ENCODE measurements at places on chromosomes 4 and X.
A peak's percentile ranks its signal among the peaks of the same experiment; 100 is the strongest.

DNA sequence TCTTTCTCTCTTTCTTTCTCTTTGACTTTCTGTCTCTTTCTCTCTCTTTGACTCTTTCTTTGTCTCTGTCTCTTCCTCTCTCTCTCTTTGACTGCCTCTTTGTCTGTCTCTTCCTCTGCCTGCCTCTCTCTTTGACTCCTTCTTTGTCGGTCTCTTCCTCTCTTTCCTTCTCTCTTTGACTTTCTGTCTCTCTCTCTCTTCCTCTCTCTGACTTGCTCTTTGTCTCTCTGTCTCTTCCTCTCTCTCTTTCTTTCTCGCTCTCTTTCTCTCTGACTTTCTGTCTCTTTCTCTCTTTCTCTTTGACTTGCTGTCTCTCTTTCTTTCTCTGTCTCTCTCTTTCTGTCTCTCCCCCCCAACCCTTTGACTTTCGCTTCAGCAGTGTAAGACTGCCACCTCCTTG is 36.4 kb upstream of the OGT start:
- DNase-seq: no peak

GRCh38 chr4:124948976-124949597 is 236.6 kb upstream of the ANKRD50 start:
- DNase-seq: no peak

- DNase-seq: no peak
Measured at GRCh38 chr4:71107726-71108125, 114.3 kb downstream of the DCK start.

- DNase-seq: no peak
Measured at GRCh38 chrX:20521222-20521621, 254.5 kb upstream of the RPS6KA3 start.

- no peak for DNase-seq
Measured at GRCh38 chr4:4864443-4864939, 5.0 kb downstream of the MSX1 start.

- no peak for DNase-seq
Measured at GRCh38 chrX:28591542-28591941, 4.3 kb downstream of the IL1RAPL1 start.

DNA sequence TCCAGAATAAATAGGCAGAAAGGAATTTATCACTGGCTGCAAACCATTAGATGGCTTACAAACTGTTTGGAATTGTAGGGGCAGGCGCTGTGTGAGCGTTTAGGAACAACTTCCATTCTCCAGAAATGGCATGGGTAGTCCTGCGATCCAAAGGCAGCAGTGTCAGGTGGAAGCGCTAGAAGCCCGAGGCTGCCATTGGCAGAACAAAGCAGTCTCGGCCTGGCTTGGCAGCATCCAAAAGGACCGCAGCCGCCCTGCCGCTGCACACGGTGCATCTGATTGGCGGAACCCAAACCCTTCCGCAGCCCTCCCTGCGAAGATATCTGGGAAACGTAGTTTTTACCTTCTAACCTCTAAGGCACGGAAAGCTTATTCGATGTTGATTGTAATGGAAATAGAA is 23.6 kb upstream of the YTHDC1 start:
- DNase-seq: peak; percentile 21

DNA sequence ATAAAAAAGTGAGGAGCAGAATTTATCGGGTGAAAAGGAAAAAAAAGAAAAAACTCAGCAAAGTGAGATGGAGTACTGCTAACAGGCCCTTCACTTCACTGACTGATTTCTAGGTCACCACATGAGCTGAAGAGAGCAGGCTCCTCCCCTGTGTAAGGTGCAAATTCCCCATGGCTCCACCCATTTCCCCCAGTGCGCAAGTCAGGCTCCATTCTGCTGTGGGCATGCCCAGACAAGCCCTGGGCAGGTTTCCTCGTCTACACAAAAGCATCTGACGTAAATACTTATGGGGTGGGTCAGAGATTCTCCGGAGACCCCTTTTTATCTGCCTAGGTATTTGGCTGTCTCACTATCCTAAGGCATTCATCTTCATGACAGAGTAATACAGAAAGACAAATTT is 157.9 kb downstream of the MAGEB5 start:
- DNase-seq: no peak

DNA sequence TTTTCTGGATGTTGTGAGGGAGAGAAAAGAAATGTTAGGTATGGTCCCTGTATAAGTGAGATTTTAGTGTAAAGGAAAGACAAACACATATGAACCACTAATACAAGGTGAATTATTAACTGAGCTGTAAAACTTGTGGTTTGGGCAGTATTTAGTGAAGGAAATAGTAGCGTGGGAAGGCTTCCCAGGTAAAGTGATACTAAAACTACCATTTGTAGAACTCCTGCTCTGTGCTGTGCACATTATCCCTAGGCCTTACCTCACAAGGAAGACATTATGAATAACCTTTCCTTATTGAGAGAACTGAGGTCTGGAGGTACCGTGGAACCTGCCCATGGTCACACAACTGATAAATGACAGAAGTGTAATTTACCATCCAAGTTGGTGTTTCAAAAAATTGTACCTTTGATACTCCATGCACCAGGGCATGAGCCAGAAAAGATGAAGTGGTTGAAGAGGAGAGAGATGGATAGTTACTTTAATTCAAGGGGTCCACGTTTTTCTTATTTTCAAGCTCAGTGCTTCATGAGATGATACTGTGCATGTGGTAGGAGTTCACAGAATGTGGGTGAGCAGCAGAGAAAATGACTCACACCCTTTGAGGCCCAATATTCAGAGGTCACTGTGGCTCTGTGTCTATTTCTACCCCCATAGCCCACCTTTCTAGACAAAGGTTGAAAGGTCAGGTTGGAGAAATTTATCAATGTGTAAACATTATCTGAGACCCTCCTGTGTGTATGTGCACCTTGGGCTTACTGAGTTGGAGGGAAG is 2.6 kb upstream of the VSIG4 start:
- no peak for DNase-seq

DNA sequence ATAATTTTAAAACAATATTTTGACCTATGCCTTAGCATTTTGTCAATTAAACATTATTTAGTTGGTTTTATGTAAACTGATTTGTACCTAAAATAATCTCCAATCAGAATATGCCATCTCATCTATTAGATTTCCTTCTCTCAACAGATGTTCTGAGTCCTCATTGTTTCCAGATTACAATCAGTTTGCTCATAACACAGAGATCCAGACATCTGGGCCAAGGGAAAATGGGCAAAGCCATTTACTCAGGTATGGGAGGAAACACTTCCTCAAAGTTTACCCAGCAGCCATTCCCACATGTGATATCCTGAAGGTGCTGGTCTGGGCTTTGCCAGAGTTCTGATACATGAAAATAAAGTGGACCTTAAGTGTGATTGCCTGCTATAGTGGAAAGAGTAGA is 217.9 kb upstream of the GPC4 start:
- no peak for DNase-seq

GRCh38 chrX:69215161-69215875 is 50.1 kb upstream of the PJA1 start:
- DNase-seq: no peak

GRCh38 chr4:145279122-145279960 is 99.0 kb upstream of the OTUD4 start:
- no peak for DNase-seq

DNA sequence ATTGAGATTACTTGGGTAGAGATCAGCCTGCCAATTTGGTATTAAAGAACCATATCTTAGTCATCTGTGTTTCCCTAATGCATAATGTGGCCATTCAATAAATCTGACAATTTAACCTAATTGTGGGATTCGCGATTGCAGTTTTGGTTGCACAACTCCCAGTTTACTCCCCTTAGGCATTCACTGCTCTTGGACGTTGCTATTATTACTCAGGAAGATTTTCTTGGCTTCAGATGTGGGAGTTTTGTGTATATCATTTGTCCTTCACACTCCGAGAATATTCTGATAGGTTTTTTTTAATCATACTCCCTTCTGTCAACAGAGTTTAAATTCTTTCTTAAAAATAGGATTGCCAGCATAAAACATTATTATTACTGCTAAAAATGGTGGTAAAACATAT is 22.0 kb upstream of the TRPC3 start:
- no peak for DNase-seq

DNA sequence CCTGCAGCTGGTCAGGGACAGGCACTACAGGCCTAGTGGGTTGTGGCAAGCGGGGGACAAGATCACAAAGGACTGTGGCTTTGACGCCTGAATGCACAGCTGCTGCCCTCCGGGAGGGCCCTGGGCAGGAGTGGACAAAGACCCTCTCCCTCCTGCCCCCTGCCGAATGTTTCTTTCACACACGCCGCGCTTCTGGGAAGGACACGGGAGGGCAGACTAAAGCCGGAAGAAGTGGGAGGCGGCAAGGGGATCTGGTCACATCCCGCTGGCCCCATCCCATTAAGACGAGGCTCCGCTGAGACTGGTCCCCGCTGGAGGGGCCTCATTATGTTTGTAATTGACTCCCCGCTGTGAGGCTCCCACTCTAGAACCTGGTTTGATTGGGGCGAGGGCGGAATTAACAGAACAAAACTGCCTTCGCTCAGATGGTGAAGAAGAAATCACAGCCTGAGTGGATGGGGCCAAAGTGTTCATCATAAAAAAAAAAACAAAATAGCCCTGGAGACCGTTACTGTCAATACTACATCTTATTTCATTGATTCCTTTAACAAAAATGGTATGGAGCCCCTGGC is 37.8 kb upstream of the PSAPL1 start:
- DNase-seq: no peak

DNA sequence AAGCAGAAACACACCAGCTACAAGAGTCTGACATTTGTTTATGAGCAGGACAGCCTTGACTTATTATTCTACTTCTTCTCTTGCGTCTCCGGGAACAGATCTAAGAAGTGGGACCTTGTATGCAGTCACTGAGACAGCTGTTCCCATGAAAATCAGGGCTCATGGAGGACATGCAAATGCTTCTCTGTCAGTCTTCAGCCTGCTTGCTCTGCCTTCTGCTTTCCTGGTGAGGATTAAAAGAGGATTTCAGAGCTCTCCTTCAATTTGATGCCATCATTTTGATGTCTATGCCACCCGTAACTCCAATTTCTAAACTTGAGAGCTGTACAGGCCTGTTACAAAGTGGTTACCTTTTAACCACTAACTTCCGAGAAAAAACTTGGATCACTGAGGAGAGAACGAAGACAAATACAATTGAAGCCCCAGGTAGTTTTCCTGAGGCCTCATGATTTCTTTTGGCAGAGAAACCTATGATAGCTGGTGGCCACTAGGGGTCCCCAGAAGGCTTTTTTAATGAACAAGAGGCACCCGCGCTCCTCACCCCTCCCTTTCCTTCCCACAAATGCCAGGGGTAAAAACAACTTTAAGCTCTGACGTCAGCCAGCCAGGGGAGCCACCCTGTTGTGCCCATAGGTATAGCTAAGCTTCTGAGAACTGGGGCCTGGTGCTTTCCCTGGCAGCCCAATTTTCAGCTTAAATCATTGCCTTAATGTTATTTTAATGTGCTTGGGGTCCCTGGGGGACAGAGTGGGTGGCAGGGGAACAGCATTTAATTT is 97.0 kb downstream of the DDIT4L start:
- DNase-seq: peak; percentile 71

GRCh38 chr4:145276050-145276449 is 95.7 kb upstream of the OTUD4 start:
- no peak for DNase-seq

GRCh38 chr4:172486531-172486930 is 673.3 kb downstream of the GALNTL6 start:
- DNase-seq: no peak

DNA sequence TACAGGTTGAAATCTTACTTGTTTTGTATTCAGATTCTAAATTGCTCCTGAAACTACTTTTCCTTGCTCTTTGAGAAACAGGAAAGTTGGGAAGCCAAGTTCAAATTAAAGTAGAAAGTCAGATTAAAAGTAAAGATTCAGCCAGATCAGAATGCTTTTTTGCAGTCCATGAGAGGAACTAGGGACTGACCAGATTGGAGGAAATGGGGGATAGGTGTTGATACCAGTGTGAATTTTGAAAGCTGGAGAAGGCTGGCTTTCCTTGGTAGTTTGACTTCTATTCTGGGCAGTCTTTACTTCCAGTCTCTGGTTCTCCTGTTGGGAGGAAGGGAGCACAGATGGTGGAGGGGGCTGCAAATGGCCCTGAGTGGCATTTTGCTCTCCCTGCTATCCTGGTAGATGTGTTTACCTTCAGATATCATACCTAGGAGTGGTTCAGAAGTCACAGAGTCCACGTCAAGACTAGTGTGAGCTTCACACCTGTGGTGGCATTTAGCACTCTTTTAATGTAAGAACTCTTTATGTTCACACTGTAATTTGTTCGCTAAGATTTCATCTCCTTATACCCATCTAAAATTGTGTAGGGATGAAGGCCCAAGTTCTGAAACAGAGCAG is 68.8 kb downstream of the FNIP2 start:
- no peak for DNase-seq

GRCh38 chr4:183830438-183830985 is 74.6 kb upstream of the STOX2 start:
- no peak for DNase-seq

- DNase-seq: no peak
Measured at GRCh38 chr4:170259631-170260153, 169.9 kb upstream of the AADAT start.

DNA sequence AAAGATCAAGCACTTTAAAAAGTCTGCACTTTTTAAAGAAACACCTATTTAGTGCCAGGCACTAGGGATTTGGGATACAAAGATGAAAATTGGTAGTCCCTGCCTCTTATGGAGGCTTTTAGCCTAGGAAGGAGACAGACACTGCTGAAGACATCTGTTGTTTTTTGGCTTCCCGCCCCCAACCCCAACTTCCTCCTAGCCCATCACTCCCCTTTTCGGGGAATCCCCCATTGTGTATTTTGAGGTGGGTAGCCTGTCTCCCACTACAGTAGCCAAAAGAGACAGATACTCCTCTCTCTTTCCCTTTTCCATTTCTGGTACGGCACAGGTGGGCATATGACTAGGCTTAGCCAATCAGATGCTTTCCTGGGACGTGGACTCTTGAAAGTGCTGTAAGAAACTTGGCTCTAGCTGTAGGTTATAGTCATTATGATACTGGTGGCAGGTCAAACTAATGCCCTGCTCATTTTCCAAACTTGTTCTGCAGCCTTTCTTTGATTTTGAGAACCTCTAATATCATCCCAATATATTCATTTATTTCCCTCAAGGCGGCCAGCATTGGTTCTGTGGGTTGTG is 194.6 kb upstream of the RBPJ start:
- no peak for DNase-seq

DNA sequence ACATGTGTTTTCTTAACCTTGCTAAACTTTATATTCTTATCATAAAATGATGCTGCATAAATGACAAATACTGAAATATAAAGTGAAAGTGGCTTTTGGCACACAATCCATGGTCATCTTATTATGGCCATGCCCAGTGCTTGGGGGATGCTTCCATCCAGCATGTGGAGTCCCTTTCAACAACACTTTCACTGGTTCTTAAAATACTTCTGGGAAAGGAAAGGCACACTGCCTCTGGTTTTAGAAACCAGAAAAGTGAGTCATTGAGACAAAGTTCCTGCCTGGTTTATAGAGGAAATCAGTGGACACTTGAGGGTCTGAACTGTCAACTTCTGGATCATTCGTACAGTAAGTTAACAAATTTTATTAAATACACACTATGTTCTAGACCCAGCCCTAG is 248.0 kb upstream of the ADAMTS3 start:
- DNase-seq: no peak

DNA sequence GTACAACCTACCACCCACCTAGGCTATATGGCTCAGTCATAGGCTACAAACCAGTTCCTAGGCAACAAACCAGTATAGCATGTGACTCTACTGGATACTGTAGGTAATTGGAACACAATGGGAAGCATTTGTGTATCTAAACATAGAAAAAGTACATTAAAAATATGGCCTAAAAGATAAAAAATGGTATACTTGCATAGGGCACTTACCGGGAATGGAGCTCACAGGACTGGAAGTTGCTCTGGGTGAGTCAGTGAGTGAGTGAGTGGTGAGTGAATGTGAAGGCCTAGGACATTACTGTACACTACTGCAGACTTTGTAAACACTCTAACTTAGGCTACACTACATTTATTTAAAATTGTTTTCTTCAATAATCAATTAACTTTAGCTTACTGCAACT is 139.2 kb upstream of the RBPJ start:
- no peak for DNase-seq
